ENCODE measurements at places on chromosomes 6 and 20.

GRCh38 chr6:45448417-45449389, 71.0 kb upstream of the SUPT3H start:
- DNase-seq = no peak

GRCh38 chr6:86016567-86016966, 373.9 kb upstream of the SYNCRIP start:
- no peak for DNase-seq

DNA sequence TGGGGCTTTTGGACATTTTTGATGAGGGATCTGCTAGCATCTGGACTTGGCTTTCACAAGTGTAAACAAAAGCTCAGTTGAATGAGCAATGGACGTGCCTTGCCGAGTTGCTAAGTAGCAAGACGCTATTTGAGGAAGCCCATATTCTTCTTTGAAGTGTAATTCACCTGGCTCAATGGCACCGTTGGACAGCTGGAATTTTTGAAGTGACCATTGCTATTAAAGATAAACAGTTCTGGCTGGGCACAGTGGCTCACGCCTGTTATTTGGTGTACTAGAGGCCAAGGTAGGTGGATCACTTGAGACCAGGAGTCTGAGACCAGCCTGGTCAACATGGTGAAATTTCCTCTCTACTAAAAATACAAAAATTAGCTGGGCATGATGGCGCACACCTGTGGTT, 88.8 kb upstream of the SOX4 start:
- no peak for DNase-seq

DNA sequence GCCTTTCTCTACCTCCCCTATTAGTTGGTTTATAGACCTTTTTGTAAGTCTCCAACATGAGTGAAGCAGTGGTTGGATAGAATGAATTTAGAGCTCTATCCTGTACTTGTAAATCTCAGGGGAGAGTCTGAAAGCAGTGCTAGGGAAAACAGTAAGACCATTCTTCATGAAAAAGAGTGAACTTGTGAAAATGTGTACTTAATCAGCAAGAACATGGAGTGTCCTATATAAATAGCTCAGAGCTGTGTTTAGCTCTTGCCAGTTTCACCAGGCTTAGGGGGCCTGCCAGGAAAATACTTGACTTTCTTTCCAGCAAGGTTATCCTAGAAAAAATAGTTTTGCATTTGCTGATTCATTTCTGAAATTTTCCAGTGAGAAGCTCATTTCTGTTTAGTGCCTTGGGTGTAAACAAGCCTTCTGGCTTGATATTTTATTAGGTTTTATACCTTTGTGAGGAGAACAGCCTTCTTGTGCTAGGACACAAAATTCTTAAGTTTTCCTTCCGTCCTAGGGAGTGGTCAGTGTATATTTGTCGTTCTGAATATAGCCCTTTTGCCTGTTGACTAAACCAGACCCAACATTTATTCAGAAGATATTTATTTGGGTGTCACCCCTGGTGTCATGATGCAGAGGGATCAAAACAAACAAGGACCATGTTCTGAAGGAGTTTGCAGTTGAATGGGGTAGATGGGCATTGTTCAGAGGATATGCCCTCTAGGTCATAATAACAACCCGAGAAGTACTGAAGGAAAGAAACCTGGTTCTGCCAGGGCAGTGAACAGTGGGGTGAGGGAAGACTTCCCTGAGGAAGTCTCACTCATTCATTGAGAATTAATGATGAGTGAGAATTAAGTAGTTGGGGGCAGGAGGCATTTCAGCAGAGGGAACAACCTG, 7.6 kb downstream of the ARFGEF2 start:
- no peak for DNase-seq

- DNase-seq = no peak
Measured at GRCh38 chr6:20416567-20417345, 15.1 kb downstream of the E2F3 start.

GRCh38 chr6:125201961-125202729, 48.6 kb downstream of the TPD52L1 start:
- DNase-seq = no peak

DNA sequence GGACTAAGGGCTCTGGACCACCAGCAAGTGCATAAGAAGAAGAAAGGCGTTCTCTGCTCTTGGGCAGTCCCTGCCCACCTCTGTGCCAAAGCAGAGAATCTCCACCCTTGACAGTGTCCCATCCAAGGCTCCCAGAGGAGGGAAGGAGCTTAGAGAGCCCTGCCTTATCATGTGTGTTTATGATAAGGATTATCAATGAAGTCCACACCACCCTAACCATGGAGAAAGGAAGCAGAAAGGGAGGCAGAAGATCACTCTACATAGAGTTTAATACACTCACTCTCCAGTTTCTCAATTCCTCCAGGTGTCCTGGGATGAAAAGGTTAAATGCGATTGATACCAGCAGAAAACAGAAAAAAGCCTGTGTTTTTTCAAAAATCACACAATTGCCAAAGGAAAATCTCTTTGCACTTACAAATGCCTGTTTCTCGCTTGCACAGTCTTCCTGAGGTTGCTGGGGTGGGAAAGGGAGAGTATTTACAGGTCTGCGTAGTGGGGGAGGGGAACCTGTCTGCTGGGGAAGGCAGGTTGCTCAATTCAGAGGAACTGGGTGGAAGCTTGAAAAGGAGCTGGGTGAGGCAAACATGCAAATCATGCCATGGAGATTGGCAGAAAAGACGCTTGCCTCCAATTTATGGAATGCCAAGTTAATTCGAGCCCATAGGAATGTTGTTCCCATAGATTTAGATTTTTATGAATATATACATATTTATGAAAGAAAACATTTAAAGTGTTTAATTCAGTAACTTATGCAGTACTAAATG, 104.0 kb downstream of the EYA2 start:
- DNase-seq = no peak
